Activated CD4-positive, CD25-positive, alpha-beta regulatory T cell (primary cell): ENCODE measurements at places on chromosomes 6 and 20.

GRCh38 chr6:4801491-4802110, 25.4 kb downstream of the CDYL start:
- DNase-seq, result no peak

DNA sequence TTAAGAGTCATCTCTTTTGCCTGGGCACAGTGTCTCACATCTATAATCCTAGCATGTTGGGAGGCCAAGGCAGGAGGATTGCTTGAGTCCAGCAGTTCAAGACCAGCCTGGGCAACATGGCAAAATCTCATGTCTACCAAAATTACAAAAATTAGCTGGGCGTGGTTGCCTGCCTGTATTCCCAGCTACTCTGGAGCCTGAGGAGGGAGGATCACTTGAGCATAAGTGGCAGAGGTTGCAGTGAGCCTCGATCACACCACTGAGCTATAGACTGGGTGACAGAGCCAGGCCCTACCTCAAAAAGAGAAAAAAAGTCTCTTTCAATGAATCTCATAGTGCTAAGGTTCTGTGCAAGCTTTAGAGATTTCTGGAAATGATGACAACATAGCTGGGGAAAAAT, 1.5 kb downstream of the HLA-DRB1 start:
- no peak for DNase-seq

DNA sequence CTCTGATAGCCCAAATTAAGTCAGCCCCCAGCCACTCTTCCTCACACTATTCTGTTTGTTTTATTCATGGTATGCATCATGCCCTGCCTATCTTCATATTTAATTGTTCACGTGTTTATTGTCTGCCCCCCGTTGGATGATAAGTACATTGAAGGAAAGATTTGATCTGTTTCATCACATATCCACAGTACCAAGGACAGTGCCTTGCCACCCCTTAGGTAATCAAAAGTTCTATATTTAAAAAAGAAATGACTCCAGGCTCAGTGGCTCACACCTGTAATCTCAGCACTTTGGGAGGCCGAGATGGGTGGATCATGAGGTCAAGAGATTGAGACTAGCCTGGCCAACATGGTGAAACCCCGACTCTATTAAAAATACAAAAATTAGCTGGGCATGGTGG, 10.2 kb upstream of the RIN2 start:
- DNase-seq, result no peak

GRCh38 chr6:43331891-43332290, 23.3 kb upstream of the CRIP3 start:
- DNase-seq, result no peak

DNA sequence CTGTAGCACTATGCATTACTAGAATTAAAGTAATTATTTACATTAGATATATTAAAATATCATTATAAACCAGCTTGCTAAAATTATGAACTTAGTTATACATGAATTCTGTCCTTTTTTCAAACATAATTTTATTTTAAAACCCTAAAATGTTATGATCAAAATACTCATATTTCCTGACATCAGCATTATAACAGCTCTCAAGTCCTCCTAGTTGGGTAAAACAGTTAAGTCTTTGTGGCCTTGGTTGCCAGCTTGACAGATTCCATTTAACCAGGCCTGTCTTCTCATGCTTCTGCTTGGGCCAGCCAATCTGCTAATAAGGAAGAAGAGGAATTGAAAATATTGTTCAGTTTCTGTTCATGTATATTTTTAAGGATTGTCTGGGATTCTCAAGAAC, 147.9 kb upstream of the SLC35B3 start:
- no peak for DNase-seq

DNA sequence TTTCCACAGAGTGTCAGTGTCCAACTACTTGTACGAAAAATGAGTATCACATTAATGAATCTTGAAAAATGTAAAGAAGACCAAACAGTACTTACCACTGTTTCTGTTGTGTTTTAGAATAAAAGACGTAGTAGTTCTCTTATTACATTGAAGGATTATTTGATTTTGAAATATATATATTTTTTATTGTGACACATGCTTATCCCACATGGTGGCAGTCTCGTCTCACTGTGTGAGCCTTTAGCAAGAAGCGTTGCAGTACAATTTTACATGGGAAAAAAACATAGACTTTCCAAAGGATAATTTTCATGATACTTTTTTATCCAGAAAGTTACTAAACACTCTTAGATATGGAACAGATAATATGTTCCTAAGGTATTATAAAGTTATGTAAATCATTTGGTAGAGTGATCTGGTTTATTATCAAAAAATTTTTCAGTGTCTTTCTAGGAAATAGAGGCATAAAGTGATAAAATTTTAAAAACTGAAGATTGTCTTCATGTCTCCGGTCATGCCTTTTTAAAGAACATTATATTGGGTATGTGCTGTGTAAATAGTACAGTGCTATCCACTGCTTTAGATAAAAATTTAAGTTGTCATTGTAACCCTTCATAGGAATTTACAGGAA, 117.5 kb upstream of the SAMD5 start:
- no peak for DNase-seq
